ENCODE measurements at places on chromosomes 12 and 14.

GRCh38 chr14:96148631-96149030 lies 56.0 kb upstream of the BDKRB2 start:
- DNase-seq = no peak

- no peak for DNase-seq
These were observed 152.2 kb downstream of the ETV6 start for GRCh38 chr12:11801643-11802042.

- DNase-seq = no peak
These were observed 6.6 kb downstream of the DCAF4 start for GRCh38 chr14:72932893-72933292.

- DNase-seq = no peak
These were observed 95.0 kb upstream of the CPNE8 start for GRCh38 chr12:39000370-39000769.

DNA sequence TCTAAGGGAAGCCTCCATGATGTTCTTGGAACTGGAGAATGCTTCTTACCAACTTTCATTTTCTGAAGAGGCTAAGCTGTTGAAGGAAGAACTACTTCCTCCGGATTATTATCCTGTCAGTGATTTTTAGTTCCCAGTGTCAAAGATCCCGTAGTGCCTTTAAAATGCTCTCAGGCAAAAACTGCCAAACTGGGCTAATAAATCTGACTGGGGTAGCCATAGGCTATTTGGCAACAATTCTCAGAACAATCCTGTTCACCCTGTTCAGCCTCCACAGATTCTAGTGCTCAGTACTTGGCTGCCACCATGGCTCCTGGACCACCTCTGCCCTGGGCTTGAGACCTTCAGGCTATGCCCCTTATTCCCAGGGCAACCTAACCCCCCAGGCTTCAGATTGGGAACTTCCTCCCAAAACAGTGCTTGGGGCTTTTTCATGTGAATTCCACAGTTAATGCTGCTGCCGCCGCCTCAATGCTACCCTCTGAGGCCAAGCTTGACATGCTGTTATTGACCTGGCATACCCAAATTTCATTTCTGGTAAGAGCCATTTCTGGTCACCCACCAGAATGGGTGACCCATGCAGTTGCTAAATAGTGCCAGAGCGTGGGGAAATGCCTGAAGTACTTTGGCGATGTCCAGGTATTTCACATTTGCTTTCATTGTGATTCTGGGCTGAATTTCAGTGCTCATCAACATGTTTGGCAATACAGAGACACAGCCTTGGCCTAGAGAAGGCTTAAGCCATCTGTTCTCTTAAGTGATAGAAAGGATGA lies 110.0 kb upstream of the ARHGAP5 start:
- DNase-seq = no peak

GRCh38 chr14:36055681-36056225 lies 120.8 kb downstream of the PTCSC3 start:
- no peak for DNase-seq

DNA sequence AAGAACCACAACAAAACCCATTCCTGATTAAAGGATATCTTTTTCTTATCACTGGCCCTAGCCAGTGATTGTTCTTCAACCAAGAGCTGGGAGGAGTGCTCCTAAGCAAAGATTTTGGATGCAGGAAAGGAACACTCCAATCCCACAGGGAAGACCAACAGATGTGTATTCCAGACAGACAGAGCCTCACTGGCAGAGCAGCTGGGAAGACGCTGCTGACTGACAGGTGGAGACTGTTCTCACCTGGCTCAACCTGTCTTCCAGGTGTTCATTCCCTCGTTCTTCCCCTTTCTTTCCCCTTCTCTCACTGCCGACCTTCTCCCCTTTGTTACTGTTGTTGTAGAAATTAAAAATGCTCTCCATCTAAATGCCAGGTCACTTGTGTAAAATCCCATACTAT lies 89.7 kb upstream of the CCDC198 start:
- DNase-seq = no peak

GRCh38 chr12:108675792-108676191 lies 42.1 kb upstream of the SELPLG start:
- DNase-seq = no peak

GRCh38 chr14:69133206-69134125 lies 19.5 kb downstream of the DCAF5 start:
- DNase-seq = no peak

DNA sequence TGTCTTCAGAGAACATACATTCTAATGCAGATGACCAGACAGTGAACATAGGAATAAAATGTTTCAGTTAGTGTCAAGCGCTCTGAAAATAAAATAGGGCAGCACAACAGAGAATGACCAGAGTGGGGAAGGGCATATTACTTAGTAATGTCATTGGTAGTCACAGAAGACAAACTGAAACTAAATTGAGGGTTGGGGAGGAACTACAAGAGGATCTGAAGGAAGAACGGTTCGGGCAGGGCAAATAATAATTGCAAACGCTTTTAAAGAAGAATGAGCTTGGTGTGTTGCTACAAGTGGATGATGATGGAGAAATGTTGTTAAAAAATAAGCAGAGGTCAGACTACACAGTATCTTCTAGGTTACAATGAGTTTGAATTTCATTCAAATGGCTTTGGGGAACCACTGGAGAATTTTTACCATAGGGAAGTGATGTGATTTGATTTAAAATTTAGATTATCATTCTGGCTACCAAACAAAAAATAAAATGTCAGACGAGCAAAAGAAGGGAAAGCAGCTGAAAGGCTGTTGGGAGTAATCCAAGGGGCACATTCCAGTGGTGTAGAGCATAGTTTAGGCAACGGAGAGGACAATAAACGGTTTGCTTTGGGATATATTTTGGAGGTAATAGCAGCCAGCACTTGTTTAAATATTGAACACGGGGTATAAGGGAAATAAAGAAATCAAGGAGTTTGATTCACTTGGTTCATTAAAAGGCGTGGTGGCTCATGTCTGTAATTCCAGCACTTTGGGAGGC lies 56.3 kb upstream of the SLC6A13 start:
- no peak for DNase-seq

DNA sequence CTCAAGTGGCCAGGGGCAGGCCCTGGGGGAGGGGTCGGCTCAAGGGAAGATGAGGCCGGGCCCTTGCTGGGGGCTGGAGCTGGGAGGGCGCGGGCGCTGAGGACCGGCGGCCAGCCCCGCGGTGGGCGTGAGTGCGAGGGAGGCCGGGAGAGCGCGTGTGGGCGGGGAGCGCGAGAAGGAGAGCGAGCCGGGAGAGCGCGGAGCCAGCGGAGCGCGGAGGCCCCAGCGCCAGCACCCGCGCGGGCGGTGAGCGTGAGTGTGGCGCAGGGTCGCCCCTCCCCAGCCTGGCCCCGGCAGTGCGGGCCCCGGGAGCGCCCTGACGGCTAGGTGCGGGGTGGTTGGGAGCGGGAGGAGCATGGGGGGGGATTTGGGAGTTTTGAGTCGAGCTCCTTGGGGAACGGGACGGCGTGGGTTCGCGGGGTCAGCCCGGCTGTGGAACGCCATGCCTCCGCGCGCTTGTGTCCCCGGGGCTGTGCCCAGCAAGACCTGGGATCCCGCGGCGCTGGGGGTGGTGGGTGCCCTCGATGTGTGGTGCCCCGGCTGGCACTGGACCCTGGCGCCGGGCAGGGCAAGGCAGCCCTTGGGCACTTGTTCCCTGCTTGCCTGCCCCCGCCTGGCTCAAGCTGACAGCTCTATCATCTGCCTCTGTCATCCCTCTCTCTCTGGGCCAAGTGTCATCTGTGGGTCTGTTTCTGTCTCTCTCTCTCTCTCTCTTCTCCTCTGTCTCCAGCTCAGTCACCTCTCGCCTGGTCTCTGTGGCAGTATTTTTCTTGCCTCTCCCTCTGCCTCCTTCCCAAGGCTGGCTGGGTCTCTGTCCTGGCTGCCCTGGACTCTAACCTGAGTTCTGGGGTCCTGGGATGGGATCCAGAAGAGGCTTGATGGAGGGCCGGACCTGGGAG lies at the start of gene LBHD2:
Gene LBHD2 (plus strand): TSS at position 190 of the 899 bp plus-strand sequence. CDS start 1,803 bp downstream, outside the sequence.
- no peak for DNase-seq

DNA sequence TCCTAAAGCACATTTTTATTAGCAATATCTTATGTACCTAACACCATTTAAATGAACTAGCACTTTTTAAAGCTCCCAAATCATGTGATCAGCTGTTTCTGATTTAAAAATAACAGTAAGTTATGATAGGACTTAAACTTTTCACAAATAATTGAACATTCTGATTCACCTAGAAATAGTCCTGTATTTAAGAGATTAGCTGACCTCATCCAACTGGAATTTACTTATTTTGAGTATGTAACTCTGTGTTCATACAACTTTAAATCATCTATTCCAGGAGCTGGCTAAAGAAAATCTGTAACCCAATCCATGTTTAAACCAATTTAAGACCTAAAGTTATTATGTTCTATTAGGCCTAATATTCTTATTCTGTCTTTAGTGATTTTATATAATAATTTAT lies 184.3 kb downstream of the CCDC91 start:
- no peak for DNase-seq

DNA sequence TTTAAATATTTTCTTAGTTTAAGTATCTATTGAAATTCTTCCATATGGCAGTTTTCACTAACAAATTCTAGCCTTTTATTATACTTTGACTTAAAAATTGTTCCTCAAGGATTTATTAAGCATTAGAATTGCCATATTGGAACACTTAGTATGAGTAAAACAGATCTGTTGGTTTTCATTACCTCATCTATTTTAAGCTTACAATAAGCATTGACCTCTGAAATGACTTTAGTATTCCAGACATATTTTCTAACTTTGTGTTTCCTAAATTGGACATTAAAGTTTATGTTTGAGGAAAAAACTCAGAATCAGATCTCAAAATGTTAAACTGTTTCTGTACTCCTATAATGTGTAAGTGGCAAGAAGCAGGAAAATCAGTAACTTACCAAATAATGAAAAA lies 48.4 kb downstream of the CSRP2 start:
- DNase-seq = no peak

GRCh38 chr14:33777681-33778080 lies 173.2 kb downstream of the EGLN3 start:
- DNase-seq = no peak

- no peak for DNase-seq
These were observed 343.9 kb upstream of the FLRT2 start for GRCh38 chr14:85186082-85186481.

GRCh38 chr14:50839048-50839447 lies 8.1 kb upstream of the NIN start:
- DNase-seq = no peak

DNA sequence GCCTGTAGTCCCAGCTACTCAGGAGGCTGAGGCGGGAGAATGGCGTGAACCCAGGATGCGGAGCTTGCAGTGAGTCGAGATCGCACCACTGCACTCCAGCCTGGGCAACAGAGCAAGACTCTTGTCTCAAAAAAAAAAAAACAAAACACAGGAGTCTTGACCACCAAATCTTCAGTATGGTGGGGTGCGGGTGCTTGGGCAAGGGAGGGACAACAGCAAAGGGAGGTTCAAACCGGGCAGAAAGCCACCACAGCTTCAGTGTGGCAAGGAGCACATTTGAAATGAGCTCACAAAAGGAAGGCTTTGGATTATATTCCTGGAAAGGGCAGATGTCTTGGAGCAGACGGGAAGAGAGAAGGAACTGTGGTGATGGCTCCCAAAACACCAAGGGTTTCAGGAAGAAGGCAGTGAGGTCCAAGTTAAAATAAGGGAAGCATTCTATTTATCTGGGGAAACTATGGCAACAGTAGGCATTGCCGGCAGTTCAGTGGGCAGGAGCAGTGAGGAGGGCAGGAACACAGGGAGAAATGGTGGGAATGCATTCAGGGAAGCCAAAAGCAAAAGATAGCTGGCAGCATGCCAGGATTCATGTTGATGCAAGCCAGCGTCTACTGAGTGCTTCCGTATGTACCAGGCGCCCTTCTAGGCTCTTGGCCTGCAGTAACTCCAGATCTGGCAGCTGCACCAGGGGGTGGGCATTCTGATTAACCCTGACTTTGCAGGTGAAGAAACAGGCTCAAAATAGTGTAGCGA lies 51.0 kb upstream of the SRSF5 start:
- DNase-seq = no peak

DNA sequence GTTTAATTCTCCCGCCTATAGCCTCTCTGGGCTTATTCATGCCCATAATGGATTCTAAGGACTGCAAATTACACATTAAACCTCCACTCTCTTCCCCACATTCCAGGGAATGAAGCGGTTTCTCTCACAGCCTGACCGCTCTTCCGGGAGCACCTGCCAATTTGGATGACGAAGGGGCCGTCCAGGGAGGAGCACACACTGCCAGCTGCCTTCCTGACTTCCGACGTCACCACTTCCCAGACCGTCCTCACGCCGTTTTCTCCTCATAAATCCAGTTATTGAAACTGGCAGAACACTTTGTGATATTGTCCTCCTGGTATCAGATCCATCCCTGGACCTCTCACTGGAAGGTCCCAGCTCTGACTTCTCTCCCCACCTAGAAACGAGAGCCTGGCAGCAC lies 87.6 kb downstream of the GCH1 start:
- no peak for DNase-seq

GRCh38 chr14:54189333-54189732 lies 207.5 kb upstream of the CDKN3 start:
- DNase-seq = no peak

DNA sequence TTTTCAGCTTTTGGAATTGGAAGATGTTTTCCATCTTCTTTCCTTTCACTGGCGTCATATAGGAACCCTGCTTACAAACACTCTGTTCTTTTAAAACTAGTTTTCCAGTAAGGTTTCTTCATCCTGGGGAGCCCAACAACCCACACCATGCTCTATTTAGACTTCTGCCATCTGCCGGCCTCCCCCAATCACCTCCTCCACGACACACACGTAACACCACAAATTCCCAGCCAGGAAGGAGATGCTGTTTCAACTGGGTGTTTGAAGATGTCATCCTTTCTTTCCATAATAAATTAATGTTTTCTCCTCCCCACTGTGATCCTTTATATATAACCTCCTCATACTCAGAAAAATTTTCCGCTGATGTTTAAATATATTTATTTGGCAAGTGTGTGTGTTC lies 231.4 kb upstream of the DDHD1 start:
- no peak for DNase-seq
